Activated CD4-positive, CD25-positive, alpha-beta regulatory T cell (primary cell): ENCODE measurements at places on chromosomes 2 and 18.

GRCh38 chr2:72847534-72848315 lies 21.9 kb upstream of the EXOC6B start:
- no peak for DNase-seq

DNA sequence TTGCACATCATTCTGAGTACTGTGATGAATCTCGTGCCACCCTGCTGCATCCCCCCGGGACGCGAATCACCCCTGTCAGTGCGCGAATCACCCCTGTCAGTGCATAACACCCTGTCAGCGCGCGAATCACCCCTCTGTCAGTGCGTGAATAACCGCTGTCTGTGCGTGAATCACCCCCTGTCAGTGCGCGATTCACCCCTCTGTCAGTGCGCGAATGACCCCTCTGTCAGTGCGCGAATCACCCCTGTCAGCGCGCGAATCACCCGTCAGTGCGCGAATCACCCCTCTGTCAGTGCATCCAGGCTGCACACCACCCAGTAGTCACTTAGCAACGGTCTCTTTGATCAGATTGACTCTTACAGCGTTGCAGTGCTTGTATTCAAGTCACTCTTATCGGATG lies 134.4 kb upstream of the TPO start:
- DNase-seq = no peak

DNA sequence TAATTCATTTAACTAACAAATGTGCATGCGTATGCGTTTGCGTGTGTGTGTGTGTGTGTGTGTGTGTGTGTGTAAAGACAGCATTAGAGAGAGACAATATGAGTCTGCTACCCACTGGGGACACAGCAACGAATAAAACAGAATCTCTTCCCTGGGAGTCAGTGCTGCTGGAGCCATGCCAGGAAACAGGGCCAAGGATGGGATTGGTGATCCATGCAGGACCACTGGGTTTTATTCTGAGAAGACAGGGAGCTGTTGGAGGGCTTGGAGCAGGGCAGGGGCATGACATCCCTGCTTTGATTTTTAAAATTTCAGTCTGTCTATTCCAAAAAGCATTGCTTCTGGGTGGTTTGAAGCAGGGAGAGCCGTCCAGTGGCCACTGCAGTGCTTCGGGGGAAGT lies 62.9 kb downstream of the PDCL3 start:
- no peak for DNase-seq

GRCh38 chr2:10665833-10666232 lies 23.9 kb downstream of the NOL10 start:
- DNase-seq = no peak

- no peak for DNase-seq
These were observed 201.4 kb upstream of the CYP26B1 start for GRCh38 chr2:72349016-72349415.

GRCh38 chr2:14516844-14517243 lies 115.7 kb upstream of the LRATD1 start:
- no peak for DNase-seq

- no peak for DNase-seq
These were observed 16.7 kb downstream of the STK25 start for GRCh38 chr2:241491549-241492173.

GRCh38 chr2:152694161-152694661 lies 23.1 kb downstream of the PRPF40A start:
- DNase-seq = peak; percentile 5

DNA sequence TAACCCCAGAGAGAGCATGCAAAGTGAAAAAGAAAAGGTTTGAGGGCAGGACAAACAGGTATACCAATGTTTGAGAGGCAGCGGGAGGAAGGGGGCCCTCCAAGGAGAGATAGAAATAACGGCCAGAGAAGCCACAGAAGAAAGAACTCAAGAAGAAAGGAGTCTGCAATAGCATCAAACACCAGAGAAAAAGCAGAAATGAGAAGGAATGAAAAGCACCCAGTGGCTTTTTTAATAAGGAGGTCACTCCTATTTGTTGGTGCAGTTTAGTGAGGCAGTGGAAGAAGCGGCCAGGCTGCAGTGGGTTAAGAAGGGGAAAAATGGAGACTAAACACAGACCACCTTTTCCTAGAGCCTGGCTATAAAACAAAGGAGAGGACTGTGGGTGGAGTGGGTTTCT lies 177.2 kb downstream of the THADA start:
- no peak for DNase-seq

- no peak for DNase-seq
These were observed 9.1 kb downstream of the KCNK3 start for GRCh38 chr2:26701596-26701995.

- DNase-seq = no peak
These were observed 21.8 kb upstream of the TANK start for GRCh38 chr2:161138429-161138828.

DNA sequence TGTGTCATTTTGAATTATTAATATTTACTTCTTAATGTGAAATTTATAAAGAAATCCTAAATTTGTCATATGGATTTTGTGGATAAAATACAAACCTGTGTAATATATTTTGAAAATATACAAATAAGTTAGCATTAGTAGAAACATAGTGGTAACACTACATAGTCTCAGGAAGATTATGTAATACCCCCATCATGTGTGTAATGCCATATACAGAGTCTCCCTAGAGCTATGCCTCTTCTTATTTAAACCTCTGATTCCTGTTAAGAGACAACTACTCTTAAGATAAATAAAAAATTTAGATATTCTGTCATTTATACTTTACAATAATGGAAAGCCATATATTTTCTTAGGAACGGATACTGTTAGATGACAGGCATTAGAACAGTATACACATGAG lies 2012.0 kb upstream of the LRRTM1 start:
- DNase-seq = no peak

GRCh38 chr18:46261799-46262198 lies 157.6 kb downstream of the HAUS1 start:
- DNase-seq = no peak

GRCh38 chr2:217510771-217511291 lies 492.0 kb downstream of the TNS1 start:
- no peak for DNase-seq

- DNase-seq = no peak
These were observed 25.4 kb downstream of the WDR75 start for GRCh38 chr2:189466656-189467055.

DNA sequence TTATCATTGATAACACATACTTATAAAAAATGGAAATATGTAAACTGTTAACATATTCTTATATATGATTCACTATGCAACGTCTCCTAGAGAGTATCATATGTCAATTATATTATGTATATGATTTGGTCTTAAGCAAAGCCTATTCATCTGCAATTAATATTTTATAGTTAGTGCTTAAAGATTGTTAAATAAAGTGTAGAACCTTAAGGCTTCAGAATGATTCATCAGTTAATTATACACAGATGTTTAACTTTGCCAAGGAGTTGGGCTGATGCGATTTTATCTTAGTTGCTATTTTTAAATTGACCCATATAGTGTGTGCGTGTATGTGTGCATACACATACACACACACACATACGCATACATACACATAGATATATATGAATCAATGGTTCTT lies 323.1 kb downstream of the RBM43 start:
- DNase-seq = no peak

DNA sequence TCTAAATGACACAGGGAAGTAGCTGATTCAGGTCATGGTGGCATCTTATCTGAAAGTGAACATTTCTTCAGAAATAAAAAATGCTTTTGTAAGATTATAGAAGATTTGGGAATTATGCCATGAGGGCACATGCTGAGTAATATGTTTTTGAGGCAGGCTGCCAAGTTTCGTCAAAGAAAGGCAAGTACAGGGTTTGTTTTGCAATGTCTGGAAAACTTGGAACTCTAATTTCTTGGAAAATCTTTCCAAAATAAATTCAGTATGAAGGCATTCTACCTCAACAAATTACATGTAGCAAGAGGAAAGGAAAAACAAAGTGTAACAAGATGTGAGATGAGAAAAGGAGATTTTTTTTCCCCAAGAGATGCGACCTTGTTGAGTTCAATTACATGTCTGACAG lies 167.7 kb downstream of the PLCL1 start:
- DNase-seq = no peak

- no peak for DNase-seq
These were observed 359.8 kb upstream of the SETBP1 start for GRCh38 chr18:44320619-44321460.

GRCh38 chr2:38390947-38391346 lies 13.9 kb upstream of the ATL2 start:
- no peak for DNase-seq

DNA sequence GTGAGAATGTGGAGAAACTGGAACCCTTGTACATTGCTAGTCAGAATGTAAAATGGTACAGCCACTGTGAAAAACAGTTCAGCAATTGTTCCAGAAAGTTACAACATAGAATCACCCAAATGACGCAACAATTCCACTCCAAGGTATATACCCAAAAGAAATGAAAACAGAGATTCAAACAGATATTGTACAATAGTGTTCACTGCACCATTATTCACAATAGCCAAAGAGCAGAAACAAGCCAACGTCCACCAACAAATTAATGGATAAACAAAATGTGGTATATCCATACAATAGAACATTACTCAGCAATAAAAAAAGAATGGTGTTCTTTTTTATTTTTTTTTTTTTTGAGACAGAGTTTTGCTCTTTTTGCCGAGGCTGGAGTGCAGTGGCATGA lies 10.9 kb downstream of the CLASP1 start:
- no peak for DNase-seq

DNA sequence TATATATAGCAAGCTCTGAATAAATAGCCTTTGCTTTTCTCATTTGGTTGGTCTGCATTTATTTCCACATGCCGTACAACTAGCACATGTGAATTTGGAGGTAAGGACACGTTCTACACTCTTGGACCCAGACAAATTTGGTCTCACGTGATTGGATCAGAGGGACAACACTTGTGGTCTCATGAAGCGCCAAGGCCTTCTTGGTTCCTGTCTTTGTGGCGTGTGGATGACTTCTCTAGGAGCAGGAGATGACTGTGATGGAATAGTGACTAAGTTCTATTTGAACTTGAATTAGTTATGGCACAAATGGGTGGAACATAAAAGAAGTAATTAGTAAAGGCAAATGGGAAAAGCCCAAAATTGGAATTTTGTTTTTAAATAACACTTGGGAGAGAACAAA lies 206.9 kb downstream of the BCL2 start:
- DNase-seq = no peak

GRCh38 chr2:178478130-178478438 lies 316 bp downstream of the FKBP7 start:
- no peak for DNase-seq

GRCh38 chr2:86822668-86823345 lies 32.1 kb upstream of the CD8A start:
- no peak for DNase-seq

DNA sequence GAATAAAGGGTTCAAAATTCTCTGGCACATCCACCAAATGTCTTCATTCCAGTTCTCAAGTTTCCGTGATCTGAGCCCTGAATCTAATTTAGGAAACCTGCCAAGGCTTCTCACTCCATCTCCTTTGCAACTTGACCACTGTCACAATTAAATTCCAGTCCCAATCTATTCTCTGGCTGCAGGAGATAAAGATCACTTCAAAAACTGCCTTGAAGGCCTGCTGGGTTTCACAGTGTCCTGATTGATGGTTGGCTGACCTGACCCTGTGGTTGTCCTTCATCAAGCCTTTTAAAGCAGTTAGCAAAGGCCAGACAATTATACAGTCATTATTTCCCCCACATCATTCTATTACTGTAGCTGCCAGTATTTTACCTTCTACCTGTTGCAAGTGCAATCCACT lies 60.3 kb upstream of the DNAJC10 start:
- no peak for DNase-seq

DNA sequence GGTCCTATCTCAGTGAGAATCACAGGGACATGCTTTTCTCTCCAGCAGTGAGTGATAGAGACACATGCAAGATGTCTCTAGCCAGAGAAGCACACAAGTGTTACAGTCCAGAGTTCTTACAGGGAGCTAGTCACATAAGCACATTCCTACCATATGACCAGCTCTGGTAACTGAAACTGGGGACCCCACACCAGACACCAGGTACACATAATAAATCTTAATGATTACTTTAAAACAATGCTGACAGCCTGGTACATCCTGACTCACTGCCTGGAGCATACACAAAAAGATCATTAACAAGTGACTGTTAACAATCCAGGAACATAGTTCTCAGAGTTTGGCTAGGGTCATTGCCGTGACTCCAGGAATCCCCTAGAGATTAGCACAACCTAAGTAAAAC lies 53.6 kb downstream of the GALNT1 start:
- no peak for DNase-seq

DNA sequence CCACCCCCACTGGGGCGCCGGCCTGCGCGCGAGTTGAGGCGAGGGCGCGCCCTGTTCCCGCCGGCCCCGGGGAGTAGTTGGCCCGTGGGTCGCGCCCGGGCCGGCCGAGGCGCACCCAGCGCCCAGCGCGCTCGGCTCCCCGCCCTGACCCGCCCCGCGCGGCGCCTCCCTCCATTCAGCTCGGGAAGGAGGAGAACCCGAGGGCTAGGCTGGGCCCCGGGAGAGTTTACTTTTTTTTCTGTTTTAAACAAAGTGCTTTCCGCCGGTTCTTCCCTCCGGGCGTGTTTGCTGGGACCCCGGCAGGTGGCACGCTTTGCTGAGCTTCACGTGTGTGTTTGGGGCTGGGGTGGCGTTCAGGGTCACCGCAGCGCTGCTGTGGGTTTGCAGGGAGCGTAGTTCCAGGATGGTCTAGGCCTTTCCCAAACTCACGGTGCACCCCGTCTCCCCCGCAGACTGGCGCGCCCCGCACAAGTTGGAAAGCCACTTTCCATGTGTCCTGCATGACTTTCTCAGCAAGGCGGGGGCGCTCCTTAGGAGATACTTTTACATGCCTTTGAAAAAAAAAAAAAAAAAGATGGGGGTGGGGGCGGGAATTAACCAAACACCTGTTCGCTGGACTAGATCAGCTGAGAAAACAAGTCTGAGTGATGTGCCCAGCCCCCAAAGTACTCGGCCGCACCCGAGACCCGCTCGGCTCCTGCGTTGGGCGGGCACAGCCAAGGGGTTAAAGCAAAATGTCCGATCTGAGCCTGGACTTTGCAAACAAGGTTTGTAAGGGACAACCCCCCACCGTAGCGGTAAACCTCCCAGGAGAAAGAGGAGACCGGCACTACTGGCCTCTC lies 825 bp downstream of the ITGA6 start:
- DNase-seq = peak; percentile 14

- DNase-seq = no peak
These were observed 162.3 kb downstream of the PHLPP1 start for GRCh38 chr18:62877411-62878221.

DNA sequence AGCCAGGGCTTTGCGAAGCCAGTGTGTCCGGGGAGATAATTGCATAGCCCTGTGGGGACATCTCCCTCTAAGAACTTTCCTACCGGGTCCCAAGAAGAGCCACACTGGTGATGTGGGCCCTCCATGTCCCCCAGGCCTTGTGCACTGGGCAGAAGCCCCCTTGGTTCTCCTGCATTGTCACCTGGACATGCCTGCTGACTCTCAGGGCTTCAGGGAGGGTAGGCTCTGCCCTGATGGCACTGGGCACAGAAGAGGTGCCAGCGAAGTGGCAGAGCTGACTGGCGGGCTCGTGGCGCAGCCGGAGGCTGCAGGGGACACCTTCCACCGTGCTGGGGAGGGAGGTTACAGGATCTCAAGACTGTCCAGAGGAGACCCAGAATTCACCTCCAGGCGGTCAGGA lies 28.3 kb downstream of the GLI2 start:
- no peak for DNase-seq

- DNase-seq = no peak
These were observed 804.4 kb upstream of the FAM98A start for GRCh38 chr2:34403512-34403911.
